Activated CD8-positive, alpha-beta memory T cell treated with anti-CD3 and anti-CD28 coated beads for 1 hour (primary cell): ENCODE measurements at places on chromosomes 4 and X.

DNA sequence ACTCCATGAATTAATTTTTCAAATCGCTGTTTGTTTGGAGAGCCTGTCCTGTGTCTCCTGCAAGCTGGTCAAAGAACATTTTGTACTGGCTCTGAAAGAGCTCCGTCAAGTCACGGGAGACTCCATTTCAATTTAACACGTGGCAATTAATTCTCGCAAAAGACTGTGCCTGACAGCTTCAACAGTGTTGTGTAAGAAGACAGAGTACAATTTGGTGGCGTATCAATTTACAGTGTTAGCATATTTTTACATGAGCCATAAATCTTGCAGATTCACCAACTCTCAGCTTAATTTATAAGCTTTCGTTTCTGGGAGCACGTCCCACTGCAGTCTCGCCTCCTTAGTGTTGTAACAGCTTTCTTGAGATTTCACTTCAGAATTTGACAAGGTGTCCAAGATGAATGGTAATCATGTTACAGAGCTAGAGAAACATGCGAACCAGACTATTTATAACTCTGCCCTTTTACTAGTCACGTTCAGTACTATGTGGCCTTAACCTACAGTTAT, 70.8 kb downstream of the RWDD4 start:
- no peak for DNase-seq

DNA sequence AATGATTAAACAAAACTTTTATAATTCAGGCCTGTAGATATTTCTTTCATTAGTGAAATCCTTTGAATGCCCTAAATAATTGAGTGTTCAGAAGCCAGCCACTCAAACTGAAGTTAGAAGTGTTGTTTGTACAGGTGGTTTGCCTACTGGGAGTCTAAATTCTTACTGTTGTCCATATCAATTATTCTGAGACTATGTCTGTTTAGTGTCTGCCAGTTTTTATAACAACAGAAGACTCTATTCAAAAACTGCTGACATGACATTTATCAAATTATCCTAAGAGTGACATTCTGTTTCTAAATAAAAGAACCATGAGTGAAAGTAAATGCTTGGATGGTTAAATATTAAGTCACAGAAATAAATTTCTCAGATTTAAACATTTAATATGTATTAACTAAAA, 375.1 kb downstream of the FAT4 start:
- no peak for DNase-seq

- no peak for DNase-seq
Observed at GRCh38 chr4:120555058-120555457, 367.5 kb downstream of the PRDM5 start.

GRCh38 chrX:110675886-110676285, 119.7 kb downstream of the CHRDL1 start:
- DNase-seq = no peak

DNA sequence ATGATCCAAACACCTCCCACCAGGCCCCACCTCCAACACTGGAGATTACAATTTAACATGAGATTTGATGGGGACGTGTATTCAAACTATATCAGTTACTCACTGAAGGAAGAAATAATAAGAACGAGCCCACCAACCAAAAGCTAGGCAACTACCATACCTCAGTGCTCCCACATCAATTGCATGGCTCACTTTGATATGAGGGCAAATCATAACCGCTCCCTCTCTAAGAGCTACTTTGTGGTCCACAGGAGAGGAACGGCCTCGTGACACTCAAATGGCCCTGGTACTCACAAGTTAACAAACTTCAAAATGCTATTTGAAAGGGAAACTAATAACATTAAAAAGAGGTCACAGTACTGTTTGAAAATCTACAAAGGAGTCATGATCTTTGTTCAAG, 170.7 kb upstream of the SLC7A11 start:
- no peak for DNase-seq

GRCh38 chr4:100106982-100107381, 83.3 kb downstream of the DDIT4L start:
- DNase-seq = no peak

- no peak for DNase-seq
Observed at GRCh38 chrX:98432413-98432812, 1548.7 kb downstream of the RPA4 start.
